ENCODE measurements at places on chromosomes 7 and 10. TPM values are rescaled to one million over a fixed set of nuclear protein-coding genes. Genes with fewer than 3 reads are reported as not detected.

CALCR gene
- total RNA-seq: not detected

EXOC4 gene
- total RNA-seq: 72.8 TPM

KIAA1217 gene
- 15.6 TPM for total RNA-seq

GPR26 gene
- not detected for total RNA-seq

NUTM2D gene
- 2.0 TPM for total RNA-seq

ATXN7L1 gene
- 11.6 TPM for total RNA-seq

PGAM2 gene
- total RNA-seq: 1.8 TPM

GRCh38 chr10:118662228-118663035, 67.0 kb upstream of the PRLHR start:
- DNase-seq: no peak

GRCh38 chr7:73350306-73351068, 22.5 kb downstream of the FKBP6 start:
- DNase-seq: no peak

GRCh38 chr7:94658826-94659225, 2.9 kb upstream of the SGCE start:
- no peak for DNase-seq

GRCh38 chr10:77774940-77775391, 137.4 kb upstream of the KCNMA1 start:
- DNase-seq: no peak

DNA sequence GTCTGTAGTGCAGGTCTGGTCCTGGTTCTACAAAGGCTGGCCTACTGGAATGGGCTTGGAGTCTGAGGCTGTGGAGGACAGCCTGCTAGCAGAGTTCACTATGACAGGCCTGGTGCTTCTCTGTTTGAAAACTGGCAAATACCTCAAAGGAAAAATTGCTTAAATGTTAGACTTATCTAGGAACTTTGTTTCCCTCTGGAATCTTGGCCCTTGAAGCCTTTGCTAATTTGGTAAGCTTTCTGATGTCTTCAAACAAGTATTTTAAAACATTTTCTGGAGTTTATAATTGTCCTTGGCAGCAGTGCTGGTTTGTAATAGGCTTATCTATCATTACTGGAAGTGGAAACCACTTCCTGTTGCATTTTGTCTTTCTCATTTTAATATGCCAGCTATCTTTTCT, 139.7 kb downstream of the TMEM26 start:
- no peak for DNase-seq

GRCh38 chr10:123621492-123621891, 44.7 kb upstream of the GPR26 start:
- no peak for DNase-seq

DNA sequence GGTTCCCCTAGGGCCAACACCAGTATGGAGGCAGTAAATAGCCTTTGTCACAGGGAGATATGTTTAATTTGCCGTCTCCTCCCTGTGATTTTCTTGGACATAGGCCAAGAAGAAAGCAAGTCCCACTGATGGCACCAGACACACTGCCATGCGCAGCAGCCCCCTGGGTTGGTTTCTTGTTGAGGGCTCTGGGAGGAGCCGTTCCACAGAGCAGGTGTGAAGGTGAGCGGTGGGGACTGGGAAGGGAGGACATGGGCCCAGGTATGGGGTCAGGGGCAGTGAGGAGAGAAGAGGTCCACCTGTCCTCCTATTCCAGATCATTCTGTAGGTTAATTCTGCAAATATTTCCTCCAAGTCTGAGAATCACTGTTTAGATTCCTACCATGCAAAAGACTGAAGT, 376.1 kb downstream of the PLXNA4 start:
- DNase-seq: no peak

GRCh38 chr10:27503498-27504006, 552 bp upstream of the RAB18 start:
- no peak for DNase-seq

GRCh38 chr7:80823057-80823456, 95.8 kb downstream of the SEMA3C start:
- DNase-seq: no peak

DNA sequence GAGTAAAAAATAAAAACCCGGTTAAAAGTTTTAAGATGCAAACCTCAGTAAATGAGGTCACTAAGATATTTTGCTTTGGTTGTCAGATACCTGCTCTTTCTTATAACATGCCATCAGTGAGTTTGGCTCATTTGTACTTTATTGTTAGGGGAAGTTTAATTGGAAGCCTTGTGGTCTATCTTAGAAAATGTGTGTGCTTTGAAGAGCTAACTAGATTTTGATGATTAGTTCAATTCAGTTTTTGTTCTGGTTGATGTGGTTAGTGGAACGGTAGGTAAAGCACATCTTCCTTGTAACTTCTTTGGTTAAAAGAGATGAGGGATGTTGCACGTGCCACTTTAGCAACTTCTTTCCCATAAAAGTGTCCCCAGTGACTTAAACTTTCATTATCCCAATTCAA, 353.4 kb upstream of the GALNT17 start:
- no peak for DNase-seq

DNA sequence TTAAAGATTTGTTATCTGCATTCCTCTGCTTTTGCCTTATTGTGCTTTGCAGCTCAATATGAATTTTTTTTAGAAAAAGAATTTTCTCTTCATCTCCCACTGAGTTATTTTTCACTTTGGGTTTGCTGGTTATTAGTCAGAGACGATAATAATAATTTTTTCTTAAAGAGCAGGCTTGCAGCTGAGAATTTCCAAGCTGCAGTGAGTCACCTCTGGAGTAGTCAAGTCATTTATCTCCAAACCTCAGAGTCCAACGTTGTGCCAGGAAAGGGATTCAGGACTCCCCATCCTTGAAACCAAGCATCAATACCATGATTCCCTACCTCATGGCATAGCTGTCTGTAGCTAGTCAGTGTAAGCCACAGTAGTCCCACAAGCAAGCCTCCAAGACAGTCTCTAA, 15.2 kb upstream of the EGR2 start:
- DNase-seq: no peak

DNA sequence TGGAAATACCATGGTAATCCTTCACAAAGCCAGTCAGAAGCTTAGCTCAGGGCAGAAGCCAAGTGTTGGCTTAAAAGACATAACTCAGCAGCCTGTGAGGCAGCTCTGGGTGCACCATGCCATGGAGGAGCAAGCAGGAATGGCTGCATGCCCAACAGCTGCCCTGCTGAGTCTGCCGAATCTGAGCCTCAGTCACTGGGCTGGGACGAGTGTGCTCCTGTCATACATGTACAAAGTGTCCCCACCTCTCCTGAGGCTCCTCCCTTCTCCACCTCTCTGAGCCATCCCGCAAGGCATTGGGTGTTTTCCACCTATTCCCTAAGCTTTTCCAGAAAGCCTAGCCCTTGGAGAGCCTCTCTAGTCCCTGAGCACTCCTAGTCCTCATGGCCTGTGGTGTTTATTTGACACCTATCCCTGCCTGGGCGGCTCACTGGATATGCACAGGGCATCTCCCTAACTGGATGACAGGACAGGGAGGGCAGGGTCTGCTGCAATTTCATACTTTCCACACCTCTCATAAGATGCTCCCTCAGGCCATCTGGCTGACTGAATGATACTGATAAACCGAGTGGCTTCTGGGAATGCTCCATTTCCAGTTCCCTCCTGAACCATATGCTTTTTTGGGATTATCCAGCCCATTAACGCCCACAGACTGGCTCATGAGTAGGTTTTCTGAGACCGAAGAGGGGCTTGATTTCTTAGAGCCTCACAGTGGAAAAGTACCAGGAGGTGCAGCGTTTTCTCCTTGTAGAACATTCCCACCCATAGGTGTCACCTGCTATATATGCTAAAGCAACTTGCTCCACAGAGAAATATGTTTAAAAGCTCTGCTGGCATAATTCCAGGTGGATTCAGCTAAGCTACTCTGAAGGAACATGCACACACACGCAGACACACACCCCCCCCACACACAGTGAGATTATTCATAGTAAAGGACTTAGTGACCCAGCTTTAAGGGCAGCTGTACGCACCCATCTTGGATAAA, 199.3 kb downstream of the SNX10 start:
- no peak for DNase-seq

DNA sequence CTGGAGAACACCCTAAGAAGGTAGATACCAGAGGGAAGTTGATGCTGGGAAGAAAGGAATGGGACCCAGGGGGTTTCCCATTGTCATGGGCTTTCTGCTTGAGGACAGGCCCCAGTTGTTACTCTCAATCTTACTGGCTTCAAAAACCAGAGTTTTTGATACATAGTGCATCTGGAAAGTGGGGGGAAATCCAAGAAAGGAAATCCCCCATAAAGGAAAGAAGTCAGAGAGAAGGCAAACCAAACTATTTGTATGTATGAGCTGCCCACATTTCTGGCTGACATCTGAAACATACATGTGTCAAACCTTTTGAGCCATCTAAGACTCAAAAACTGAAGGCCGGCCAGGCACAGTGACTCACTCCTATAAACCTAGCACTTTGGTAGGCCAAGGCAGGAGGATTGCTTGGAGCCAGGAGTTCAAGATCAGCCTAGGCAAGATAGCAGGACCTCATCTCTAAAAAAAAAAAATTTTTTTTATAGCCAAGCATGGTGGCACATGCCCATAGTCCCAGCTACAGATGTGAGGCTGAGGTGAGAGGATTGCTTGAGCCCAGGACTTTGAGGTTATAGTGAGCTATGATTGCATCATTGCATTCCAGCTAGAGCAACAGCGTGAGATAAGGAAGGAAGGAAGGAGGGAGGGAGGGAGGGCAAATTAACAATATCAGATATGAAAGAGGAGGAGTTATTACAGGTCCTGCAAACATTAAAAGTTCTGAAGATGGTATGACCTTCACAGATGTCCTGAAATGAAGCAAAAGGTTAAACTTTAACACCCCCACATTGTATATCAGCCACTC, 6.7 kb upstream of the COA1 start:
- no peak for DNase-seq

DNA sequence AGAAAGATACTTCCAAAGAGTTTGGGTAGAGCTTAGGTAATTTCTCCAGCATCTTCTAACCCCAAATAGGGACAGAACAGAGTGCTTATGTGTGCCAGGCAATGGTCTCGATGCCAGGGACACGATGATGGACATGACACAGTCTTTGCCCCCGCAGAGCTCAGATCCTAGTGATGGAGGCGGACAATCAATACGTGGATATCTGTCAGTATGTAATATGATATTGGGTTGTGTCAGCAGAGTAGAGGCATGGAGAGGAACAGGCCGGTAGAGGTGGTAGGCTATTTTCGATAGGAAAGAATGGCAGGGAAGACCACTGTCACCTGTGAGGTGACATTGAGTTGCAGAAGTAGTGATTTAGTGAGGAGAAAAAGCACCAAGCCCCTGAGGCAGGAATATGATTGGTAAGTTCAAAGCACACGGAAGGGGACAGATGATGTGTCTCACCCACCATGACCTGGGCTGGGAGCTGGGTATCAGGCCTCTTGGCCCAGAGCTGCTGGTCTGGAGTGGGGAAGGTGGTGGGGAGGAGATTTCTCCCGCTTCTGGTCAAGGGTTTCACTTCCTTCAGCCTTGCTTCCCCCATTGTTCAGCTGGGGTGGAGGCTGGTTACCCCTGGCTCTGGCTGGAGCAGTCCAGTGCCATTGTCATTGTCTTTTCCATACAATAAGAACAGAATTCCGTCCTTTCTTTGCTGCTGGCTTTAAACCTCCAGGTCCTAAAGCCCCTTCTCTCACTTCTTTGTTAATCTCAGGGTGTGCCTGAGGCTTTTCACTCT, 36.0 kb upstream of the SRGN start:
- no peak for DNase-seq

DNA sequence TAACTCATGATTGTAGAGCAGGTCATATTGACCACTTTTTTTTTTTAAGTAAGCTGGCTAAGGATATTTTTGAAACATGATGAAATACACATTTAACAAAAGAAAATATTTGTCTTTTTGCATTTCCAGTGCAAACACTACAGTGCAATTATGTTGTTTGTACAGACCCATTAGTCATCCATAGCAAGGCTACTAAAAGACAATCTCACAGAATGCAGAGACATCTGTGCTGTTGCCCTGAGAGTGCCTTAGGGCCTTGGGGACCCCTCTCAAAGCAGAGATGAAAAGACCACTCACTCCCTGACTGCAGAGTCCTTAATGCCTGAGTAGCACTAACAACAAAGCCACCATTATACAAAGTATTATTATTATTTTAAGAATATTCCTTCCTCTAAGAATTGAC, 104.5 kb downstream of the NRCAM start:
- no peak for DNase-seq

DNA sequence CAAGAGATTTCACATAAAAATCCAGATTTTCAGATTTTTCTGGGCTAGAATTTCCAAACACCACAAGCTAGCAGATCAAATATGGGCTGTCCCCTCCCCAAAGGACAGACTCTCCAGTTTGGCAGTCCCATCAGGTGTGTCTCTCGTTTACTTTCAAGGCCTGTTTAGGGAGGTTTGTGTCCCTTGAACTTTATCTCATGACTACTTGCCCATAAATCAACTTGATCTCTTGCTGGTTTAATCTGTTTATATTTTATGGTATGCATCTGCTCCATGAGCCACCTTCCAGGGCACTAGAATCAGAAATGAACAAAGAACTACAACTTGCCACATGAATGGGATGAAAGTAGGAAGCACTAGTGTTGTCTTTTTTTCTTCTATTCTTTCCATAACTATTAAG, 5.2 kb downstream of the ZDHHC6 start:
- no peak for DNase-seq

- DNase-seq: no peak
Observed at GRCh38 chr10:44992732-44993225, 7.9 kb upstream of the ZNF22 start.

DNA sequence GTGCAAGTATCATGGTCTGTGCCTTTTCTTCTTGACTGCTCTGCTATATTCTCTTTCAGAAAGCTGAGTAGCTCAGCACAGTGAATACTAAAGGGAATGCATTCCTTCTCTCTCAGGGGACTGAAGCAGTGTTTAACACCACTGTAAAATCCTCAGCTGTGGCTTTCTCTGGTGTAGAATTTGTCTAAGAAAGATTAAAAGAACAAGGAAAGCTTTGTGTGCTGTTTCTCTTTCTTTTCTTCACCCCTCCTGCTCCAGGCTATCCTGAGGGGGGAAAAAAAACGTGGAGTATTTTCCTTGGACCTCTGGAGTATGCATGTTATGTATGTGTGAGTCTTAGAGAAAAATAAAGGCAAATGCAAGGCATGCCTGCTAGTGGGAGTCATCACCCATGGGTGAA, 383.9 kb downstream of the AUTS2 start:
- no peak for DNase-seq

- no peak for DNase-seq
Observed at GRCh38 chr10:127550861-127551260, 1.8 kb downstream of the NPS start.

DNA sequence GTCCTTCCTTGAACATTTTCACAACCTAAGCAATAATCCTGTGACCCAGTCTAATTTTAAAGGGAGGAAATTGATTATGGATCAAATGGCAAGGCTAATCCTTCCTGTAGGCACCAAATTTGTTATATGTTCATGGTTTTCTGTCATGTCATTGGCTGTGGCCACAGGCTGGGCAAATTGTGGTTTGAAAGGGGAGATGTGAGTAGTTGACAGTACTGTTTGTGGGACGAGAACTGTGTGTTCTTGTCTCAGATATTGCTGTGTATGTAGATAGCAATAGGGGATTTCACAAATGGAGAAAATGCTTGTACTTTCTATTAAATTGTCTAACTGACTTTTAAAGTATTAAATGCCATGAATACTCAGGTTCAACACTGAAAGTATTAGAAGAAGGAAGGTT, 8.1 kb upstream of the PRKG1 start:
- DNase-seq: no peak

- DNase-seq: no peak
Observed at GRCh38 chr7:42440951-42441350, 203.9 kb upstream of the GLI3 start.

All from thoracic aorta (tissue), 2 donors.